ENCODE measurements at places on chromosomes 4 and X.
A peak's percentile ranks its signal among the peaks of the same experiment; 100 is the strongest.

DNA sequence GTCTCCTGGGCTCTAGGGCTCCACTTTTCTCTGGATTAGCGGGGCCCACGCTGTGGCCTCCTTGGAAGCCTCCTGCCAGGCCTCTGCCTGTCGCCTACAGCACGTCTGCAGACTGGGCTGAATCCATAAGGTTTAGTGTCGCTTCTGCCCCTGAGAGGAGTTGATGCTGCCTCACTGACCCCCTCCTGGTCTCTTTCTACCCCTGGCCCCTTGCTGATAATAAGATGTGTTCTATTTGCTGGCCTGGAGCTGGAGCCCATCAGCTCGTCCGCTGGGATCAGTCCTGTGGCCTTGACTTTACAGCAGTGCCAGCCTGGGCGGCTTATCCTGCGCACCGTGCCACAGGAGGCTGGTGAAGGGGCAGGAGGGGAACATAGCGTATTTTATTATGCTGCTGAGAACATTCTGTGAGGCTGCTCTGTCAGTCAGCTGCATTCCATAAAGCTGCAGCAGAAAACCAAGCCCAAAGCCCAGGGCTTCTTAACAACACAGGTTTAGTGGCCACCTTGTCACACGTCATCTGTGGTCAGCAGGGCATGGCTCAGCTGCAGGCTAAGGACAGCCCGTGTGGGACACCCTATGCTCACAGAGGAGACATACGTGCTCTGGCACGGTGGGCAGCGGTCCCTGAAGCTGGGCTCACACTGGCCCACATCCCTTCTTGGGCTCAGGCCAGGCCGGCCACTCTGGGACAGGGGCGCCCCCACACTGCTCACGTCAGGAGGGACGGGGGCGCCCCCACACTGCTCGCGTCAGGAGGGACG, 29.3 kb upstream of the HGFAC start:
- no peak for DNase-seq

DNA sequence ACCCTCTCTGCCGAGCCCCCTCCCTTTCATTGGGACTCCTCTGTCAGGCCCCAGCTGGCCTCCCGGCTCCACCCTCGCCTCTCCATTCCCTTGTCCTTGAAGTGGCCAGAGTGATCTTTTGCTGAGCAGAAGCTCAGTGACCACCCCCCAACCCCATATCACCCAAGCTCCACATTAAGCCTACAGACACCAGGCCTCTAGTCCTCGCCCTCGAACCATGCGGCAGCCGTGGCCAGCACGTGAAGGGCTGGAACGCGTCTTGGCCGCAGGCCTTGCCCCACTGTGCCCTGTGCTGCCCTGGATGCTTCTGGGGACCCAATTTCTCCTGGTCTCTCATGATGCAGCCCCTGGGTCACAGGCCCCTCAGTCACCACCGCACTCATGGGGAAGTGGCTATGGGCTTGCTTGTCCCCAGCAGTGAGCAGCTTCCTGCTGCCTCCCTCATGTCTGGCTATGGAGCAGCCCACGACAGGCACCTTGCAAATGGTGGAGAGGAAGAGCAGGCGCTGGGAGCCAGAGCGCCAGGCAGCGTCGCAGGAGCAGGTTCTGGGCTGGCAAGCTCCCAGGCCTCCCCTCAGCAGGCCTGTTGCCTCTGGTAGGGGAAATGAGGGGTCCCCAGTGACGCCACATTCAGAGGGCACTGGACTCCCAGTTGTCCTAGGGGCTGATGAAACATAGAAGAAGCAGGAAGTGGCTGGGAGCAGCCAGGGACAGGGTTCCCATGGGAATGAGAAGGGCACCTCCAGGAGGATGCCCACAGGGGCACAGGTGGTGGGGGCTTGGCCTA, 757 bp upstream of the SRPK3 start:
- no peak for DNase-seq

DNA sequence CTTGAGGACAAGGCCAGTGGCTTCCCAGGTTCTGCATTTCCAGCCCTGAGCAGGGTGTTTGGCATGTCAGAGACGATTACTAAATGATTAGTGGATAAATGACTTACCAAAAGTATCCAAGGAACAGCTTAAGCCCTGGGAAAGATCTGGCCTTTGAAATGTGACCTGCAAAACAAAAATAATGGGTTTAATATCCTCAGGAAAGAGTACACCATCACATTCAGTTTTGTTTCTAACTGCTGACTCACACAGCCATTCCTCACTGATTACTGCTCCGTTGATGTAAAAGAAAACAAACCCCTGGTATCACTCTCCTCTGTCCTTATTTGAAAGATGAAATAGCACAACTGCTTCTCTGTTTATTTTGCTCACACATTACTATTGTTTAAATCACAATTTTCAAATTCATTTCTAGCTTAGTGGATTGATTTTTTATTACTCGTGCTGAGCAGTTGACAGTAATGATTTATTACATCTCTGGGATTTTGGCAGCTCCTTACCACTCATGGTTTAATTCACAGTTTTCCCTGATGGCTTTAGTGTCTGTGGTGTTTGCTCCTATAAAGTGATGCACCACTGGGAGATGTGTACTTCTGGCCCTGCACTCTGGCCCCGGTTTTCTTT, 117.0 kb downstream of the CBLL2 start:
- peak; percentile 51 for DNase-seq

- DNase-seq = no peak
These were observed 139.8 kb upstream of the KIT start for GRCh38 chr4:54517781-54518444.

DNA sequence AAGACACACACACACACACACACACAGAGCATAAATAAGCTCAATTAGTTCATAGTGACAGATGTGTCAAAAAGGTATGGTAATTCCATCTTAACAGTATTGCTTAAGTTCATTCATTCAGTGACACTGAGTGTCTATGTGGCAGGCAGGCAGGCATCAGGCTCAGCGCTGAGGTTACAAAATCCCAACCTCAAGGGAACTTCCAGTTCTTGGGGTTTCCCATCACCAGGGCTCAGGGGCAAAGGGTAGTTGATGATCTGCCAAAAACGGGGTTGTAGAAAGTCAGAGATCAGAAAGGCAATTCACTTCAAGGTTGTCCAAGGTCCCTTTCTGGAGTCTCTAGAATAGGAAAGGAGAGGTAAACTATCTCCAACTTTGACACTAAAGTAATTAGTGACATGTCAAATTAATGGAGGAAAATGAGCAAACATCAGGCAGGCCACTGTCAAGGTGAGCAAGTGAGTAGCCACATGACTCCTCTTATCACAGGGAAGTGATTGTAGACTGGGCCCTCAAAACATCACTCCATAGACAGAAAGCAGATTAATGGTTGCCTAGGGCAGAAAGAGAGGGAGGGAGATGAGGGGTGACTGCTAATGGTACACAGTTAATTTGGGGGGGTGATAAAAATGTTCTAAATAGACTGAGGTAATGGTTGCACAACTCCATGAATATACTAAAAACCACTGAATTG, 41.8 kb downstream of the GPC4 start:
- DNase-seq = no peak

- peak; percentile 20 for DNase-seq
These were observed 34.0 kb upstream of the GNPDA2 start for GRCh38 chr4:44760142-44760898.

DNA sequence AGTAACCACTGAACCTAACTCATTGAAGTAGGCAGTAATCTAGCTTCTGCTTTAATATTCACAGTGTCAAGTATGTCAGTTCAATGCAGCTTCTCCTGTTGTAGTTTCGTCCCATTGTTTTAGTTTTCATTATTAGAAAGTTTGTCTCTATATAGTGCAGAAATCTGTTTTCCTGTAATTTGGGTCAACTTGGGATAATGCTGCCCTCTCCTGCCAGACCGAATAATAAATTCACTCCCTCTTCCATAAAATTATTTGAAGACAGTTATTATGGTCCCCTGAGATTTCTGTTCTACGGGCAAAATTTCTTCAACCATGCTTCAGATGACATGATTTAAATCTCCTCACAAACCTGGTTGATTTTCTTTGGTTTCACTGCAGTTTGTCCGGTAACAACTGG, 4.6 kb upstream of the LUZP4 start:
- no peak for DNase-seq

GRCh38 chr4:113499696-113500095, 261.8 kb downstream of the CAMK2D start:
- peak; percentile 62 for DNase-seq

GRCh38 chr4:109729718-109730618, at the start of gene PLA2G12A:
PLA2G12A (minus strand) TSS chr4:109730070; CDS start chr4:109729809, 261 bp downstream.
- DNase-seq = no peak

- peak; percentile 49 for DNase-seq
These were observed 17.0 kb downstream of the GPAT3 start for GRCh38 chr4:83552924-83553323.

DNA sequence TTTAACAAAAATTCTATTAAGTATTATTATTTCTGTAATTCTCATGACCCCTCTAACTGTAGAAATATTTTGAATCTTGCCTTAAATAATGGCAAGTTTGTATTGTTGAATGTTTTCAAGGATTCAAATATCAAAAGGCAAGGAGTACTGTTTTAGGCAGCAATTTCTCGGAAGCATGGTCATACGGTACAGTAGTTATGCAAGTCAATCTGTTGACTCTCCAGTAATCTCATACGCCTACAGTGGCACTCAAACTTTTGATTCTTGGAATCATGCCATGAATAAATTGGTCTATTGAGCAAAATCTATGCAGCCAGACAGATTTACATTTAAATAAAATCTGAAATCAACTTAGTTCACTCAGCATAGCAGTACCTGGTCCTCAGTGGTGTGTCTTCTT, 139.6 kb upstream of the FAM47C start:
- no peak for DNase-seq

GRCh38 chr4:165248102-165248501, 40.7 kb downstream of the KLHL2 start:
- no peak for DNase-seq

- DNase-seq = no peak
These were observed 2.4 kb downstream of the MEPE start for GRCh38 chr4:87835197-87835596.

GRCh38 chrX:108091878-108092291, 307 bp downstream of the ATG4A start:
- no peak for DNase-seq

- no peak for DNase-seq
These were observed 163.1 kb downstream of the ARAP2 start for GRCh38 chr4:36081185-36081584.

GRCh38 chrX:1601768-1602085, 10.3 kb downstream of the AKAP17A start:
- no peak for DNase-seq

- DNase-seq = peak; percentile 20
These were observed 30.3 kb downstream of the CCNI start for GRCh38 chr4:77045490-77045889.

GRCh38 chrX:143854006-143854405, 29.9 kb upstream of the UBE2NL start:
- peak; percentile 8 for DNase-seq

DNA sequence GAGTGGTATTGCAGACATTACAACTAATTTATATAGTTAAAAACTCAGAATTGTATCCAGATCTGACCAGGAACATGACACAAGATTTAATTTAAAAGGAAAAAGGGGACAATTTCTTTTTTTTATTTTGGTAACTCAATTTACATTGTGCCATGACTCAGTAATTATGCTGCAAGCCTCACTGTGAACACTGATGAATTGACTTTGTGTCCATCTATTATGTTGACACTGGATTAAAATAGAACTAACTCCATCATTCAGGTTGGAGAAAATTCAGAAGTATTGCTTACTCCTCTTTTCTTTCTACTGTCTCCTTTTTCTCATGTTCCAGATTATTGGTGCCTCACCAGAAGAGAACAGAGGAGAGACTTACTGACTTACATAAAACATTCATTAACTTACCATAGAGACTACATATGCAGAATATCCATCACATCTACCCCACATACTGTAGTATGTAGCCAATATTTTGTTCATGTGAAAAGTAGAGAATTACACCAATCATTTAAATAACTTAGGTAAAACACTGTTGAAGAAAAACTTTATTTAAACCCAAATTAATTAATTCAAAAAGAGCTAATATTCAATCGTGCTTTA, 15.8 kb upstream of the LEF1 start:
- DNase-seq = no peak

- DNase-seq = no peak
These were observed 37.9 kb downstream of the WDR1 start for GRCh38 chr4:10078481-10079233.

Data from astrocyte of the cerebellum (primary cell).